ENCODE measurements at places on chromosomes 4 and X. TPM values are rescaled to one million over a fixed set of nuclear protein-coding genes. Genes with fewer than 3 reads are reported as not detected.
A peak's percentile ranks its signal among the peaks of the same experiment; 100 is the strongest.

DNA sequence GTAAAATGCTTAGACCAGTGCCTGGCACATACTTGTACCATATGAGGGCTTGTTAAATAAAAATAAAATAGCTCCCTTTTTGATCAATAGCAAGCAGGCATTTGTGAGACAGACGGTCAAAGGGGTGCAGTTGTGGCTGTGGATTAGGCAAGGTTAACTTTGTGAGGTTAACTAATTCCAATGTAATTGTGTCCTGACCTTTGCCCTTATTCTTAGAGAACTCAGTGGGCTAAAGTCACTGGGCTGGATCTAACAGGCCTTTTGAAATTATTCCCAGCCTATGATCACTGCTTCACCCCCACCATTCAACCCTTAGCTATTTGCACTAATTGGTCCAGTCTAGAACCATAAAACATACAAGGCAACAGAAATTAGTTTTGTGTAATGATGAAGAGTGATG is 166.4 kb downstream of the MID1 start:
- no peaks in the 10 kb centered on the region for H3K36me3 ChIP-seq

GRCh38 chr4:138487670-138488069 is 245.5 kb upstream of the SLC7A11 start:
- no peak for DNase-seq
- H3K36me3 ChIP-seq, result no peaks in the 10 kb centered on the region
- H3K27ac ChIP-seq, result no peak overlapping the region
- no peak overlapping the region for H3K4me3 ChIP-seq
- no peaks in the 10 kb centered on the region for H3K27me3 ChIP-seq

DNA sequence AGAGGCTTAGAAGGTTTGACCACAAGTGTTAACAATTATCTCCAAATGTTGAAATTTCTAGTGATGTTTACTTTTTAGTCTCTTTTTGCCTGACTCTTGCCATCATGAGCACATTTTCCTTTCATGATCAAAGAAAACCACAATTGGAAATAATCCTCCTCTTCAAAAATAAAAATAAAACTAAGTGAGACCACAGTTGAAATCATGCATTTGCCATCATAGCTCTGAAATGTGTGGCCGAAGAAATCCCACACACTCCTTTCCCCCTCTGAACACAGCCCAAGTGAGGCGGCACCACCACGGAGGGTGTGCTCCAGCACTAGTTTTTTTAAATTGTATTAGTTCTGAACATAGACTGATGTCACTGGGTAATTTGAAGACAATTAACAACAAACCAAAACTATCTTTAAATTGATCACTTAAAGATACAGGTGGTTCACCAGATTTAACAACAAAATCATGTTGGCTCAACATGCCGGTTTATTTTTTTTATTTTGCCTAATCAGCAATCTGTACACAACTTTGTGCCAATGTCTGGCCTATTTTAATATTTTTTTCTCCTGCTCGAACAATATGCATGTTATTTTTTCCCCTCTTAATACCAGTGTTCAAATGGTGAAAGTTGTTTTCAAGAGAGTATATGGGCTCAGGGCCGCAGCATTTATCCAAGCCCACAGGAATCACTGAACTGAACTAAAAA is 17.6 kb downstream of the APBB2 start:
- no peaks in the 10 kb centered on the region for H3K36me3 ChIP-seq
- H3K4me1 ChIP-seq, result no peaks in the 10 kb centered on the region
- no peaks in the 10 kb centered on the region for H3K27me3 ChIP-seq
- no peak overlapping the region for H3K4me3 ChIP-seq
- no peak overlapping the region for H3K27ac ChIP-seq

- no peak overlapping the region for H3K4me3 ChIP-seq
- H3K27ac ChIP-seq, result no peak overlapping the region
- peak; percentile 76 for DNase-seq
- H3K36me3 ChIP-seq, result no peaks in the 10 kb centered on the region
- H3K27me3 ChIP-seq, result no peaks in the 10 kb centered on the region
- H3K4me1 ChIP-seq, result no peaks in the 10 kb centered on the region
These were observed 22.4 kb upstream of the CLTRN start for GRCh38 chrX:15686818-15687685.

DNA sequence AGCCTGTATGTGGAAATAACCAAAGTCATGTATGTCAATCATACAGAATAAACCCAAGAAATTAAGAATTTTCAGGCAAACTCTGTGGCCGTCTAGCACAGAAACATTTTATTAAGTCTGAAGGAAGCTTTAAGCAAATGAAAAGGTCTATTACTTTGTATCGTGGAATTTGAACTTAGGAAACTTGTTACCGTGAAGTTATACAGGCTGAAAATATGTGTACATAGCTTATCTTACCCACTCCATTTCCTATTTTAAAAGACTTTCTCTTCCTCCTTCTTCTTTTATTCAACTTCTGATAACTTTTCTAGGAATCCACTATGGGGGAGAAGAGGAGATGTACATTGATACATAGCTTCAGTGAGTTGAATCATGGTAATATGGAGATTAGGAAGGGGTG is 108.3 kb downstream of the AGTR2 start:
- H3K4me3 ChIP-seq, result no peak overlapping the region
- no peaks in the 10 kb centered on the region for H3K27me3 ChIP-seq
- H3K36me3 ChIP-seq, result no peaks in the 10 kb centered on the region
- H3K27ac ChIP-seq, result no peak overlapping the region

DNA sequence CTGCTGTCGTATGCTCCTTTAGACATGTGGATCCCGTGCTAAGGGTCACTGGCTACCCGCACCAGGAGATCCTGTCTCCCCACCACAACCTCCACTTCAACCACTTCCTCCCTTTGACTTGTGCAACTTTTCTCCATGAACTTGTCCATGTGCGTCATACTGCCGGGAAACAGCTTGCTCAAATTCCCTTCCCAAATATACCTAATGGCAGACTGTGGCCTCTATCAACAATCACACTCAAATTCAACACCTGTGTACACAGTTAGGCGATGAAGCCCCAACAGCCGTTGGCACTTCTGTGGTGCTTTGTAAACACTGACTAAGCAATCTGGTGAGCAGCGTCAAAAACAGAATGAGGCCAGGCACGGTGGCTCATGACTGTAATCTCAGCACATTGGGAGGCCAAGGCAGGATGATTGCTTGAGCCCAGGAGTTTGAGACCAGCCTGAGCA is 49.5 kb downstream of the CD99L2 start:
- H3K4me3 ChIP-seq, result no peak overlapping the region
- H3K4me1 ChIP-seq, result no peaks in the 10 kb centered on the region
- no peaks in the 10 kb centered on the region for H3K27me3 ChIP-seq
- no peaks in the 10 kb centered on the region for H3K36me3 ChIP-seq

DNA sequence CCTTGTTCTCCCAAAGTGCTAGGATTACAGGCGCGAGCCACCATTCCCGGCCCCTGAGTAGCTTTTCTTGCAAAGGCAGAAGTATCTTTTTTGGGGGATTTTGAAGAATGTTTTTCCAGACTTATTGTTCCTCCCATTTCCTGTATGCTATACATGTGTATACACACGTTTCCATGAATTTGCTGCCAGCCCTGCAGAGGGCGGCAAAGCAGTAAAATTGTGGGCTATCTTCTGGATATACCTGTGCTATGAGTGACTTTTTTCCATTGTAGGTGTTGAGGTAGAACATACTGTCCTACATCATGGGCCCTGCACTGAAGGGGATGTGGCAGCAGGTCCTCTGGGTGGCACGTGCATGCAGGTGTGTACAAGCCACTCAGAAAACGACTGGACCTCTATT is 16.9 kb upstream of the MED28 start:
- DNase-seq, result no peak
- H3K4me3 ChIP-seq, result no peak overlapping the region
- no peak overlapping the region for H3K27ac ChIP-seq
- peaks cover 14% of the 10 kb centered on the region for H3K36me3 ChIP-seq
- H3K27me3 ChIP-seq, result no peaks in the 10 kb centered on the region

DNA sequence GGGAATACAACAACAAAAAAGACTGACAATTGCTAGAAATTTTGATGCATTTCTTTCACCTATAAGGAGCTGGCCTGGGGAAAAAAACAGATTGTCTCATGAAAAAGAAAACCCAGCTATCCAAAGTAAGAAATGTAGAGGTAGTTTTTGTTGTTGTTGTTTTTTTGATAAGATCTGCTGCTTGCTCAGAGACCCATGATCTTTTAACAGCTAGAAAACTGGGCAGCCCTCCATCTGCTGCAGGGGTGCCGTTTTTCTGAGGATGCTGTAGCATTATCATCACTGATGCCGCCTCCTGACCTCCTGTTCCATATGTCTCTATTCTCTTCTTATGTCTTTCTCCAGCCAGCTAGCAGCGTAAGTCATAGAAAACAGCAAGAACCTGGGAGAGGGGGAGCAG is 98.3 kb downstream of the BMPR1B start:
- no peak overlapping the region for H3K27ac ChIP-seq
- no peak overlapping the region for H3K4me3 ChIP-seq
- H3K36me3 ChIP-seq, result no peaks in the 10 kb centered on the region
- H3K4me1 ChIP-seq, result no peaks in the 10 kb centered on the region
- no peak for DNase-seq

DNA sequence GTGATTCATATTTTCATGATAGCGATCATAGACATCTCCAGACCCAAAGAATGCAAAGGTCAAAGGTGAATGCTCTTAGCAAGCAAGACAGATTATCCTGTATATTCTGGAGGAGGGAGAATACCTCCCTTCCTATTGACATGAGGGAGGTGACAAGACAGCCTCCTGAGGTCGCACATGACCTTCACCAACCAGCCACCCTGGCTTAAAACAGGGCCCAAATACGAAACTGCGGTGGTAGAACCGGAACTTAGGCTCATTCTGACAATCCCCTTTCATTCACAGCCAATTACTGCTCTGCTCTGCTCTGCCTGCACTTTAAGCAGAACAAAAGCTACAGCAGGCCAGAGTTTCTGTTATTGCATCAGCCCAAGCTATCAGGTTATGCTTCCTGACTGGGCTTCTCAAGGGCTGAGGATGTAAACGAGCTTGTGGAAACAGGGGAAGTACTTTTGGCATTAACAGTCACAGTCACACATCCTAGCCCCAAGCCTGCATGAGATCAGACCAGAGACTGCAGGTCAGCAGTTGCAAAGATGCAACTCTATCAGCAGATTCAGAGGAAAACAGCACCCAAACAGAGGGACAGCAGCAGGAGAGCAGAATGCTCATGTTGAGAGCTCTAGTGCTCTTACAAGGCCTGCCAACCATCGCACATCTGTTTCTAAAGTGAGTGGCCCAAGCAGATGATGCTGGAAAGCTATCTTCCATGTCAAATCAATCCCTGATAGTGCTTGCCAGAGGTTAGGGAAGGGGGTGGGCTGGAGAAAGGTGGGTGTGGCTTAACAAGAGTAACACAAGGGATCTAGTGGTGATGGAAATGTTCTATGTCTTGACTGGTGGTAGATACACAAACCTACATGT is 51.3 kb upstream of the MAP3K15 start:
- no peak for DNase-seq
- H3K27ac ChIP-seq, result no peak overlapping the region
- peaks cover 3% of the 10 kb centered on the region for H3K36me3 ChIP-seq

- H3K4me3 ChIP-seq, result no peak overlapping the region
- no peaks in the 10 kb centered on the region for H3K4me1 ChIP-seq
- no peak for DNase-seq
- H3K27ac ChIP-seq, result no peak overlapping the region
These were observed 7.6 kb downstream of the ANAPC10 start for GRCh38 chr4:145090380-145090779.

DNA sequence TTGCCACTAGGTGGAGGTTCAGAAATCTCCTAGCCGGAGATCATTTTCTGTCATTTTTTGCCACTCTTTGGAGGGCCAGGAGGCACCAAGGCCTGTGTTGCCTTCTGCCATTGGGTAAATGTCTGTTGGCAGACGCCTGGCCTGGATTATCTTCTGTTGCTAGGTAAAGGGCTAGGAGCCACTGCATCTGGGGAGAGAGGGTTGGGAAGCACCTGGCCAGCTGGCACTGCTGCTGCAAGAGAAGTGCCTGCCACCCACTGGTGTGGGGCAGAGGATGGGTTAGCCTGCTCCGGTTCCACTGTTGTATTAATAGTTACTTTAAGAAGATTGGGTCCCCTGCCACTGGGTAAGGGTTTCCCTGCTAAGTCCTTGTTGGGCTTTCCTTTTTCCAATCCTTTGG is 58.1 kb downstream of the AWAT2 start:
- H3K27ac ChIP-seq, result no peak overlapping the region
- H3K4me1 ChIP-seq, result no peaks in the 10 kb centered on the region
- DNase-seq, result no peak

GRCh38 chr4:169971456-169972015 is 54.7 kb downstream of the MFAP3L start:
- H3K4me3 ChIP-seq, result no peak overlapping the region
- no peaks in the 10 kb centered on the region for H3K4me1 ChIP-seq
- H3K27me3 ChIP-seq, result no peaks in the 10 kb centered on the region

GRCh38 chr4:5018603-5019002 is 655 bp downstream of the CYTL1 start:
- no peaks in the 10 kb centered on the region for H3K4me1 ChIP-seq
- no peaks in the 10 kb centered on the region for H3K27me3 ChIP-seq
- no peak overlapping the region for H3K27ac ChIP-seq
- H3K4me3 ChIP-seq, result no peak overlapping the region
- H3K36me3 ChIP-seq, result no peaks in the 10 kb centered on the region
- DNase-seq, result no peak

- no peak for DNase-seq
- no peak overlapping the region for H3K27ac ChIP-seq
- H3K4me1 ChIP-seq, result no peaks in the 10 kb centered on the region
- no peaks in the 10 kb centered on the region for H3K27me3 ChIP-seq
- no peaks in the 10 kb centered on the region for H3K36me3 ChIP-seq
These were observed 281.7 kb upstream of the PITX2 start for GRCh38 chr4:110904435-110905065.

DNA sequence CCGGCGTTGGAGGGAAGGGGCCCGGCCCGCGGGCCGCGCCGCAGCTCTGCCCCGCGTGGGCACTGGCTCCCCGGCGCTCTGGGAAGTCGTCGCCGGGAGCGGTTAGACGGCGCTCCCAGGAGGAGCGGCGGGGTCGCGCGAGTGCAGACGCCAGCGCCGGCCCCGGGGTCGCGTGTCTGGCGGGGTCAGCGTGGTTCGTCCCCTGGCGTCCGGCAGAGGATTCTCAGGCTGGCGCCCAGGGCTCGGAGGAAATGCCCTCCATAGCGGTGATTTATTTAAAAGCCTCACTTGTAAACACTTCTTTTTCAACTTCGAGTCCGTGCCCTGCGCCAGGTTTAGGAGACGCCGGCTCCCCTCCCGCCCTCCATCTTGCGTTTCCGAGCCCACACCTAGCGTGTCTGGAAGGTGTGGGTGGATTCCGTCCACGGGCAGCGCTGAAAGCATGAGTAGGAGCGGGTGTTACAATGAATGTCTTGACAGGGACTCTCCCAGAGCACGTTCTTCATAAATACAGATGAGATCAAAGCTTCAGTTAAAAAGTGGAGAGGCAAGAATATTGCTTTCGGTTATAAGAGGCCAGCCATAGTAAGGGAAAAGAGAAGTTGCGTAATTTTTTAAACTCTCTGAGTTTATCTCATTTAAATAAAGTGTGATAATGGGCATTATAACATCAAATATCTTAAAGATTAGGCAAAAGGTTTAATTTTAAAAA is 692 bp downstream of the FAM241A start:
- H3K36me3 ChIP-seq, result no peaks in the 10 kb centered on the region
- H3K27ac ChIP-seq, result peak overlapping the region; percentile 78
- DNase-seq, result peak; percentile 47
- no peaks in the 10 kb centered on the region for H3K4me1 ChIP-seq
- peak overlapping the region; percentile 89 for H3K4me3 ChIP-seq
- no peaks in the 10 kb centered on the region for H3K27me3 ChIP-seq

Gene PDCL2
- total RNA-seq, result not detected

Gene SERPINA7
- total RNA-seq, result not detected

Gene AKAP14
- not detected for total RNA-seq

Gene CCDC110
- 0.42 TPM for total RNA-seq
